Epithelial cell of proximal tubule (primary cell): ENCODE measurements at places on chromosomes 6 and 20. TPM values are rescaled to one million over a fixed set of nuclear protein-coding genes. Genes with fewer than 3 reads are reported as not detected.

The TRERF1 gene
- total RNA-seq, result 2.2 and 3.5 TPM in 2 replicates

The DYNLT1 gene
- 223 and 295 TPM in 2 replicates for total RNA-seq

The IYD gene
- total RNA-seq, result not detected in 2 replicates

The GPSM3 gene
- total RNA-seq, result 15.7 and 17.8 TPM in 2 replicates

The LHFPL5 gene
- total RNA-seq, result 0.12 TPM in 1 of 2 replicates, not detected in the other

The BPIFB1 gene
- total RNA-seq, result not detected in 2 replicates

The TUBB2B gene
- total RNA-seq, result 213 and 219 TPM in 2 replicates

The FAM83B gene
- 18.1 and 19.8 TPM in 2 replicates for total RNA-seq

The XKR7 gene
- under 0.01 and 0.17 TPM in 2 replicates for total RNA-seq

The DNAH8 gene
- not detected in 2 replicates for total RNA-seq

The SESN1 gene
- 5.7 and 8.0 TPM in 2 replicates for total RNA-seq

The LPA gene
- not detected in 2 replicates for total RNA-seq

The KCNQ2 gene
- 0.14 TPM in 1 of 2 replicates, not detected in the other for total RNA-seq

The BPIFB4 gene
- total RNA-seq, result not detected in 2 replicates

The RHAG gene
- total RNA-seq, result not detected in 2 replicates

The TRIM31 gene
- not detected in 2 replicates for total RNA-seq

The RBPJL gene
- not detected in 2 replicates for total RNA-seq

The POU3F2 gene
- not detected in 2 replicates for total RNA-seq

The OPRL1 gene
- total RNA-seq, result 0.06 and 0.36 TPM in 2 replicates

The FAM184A gene
- total RNA-seq, result 1.2 and 1.9 TPM in 2 replicates
